Activated gamma-delta T cell treated with Interleukin-2 at 50 U/mL for 16 hours (primary cell): ENCODE measurements at places on chromosomes 2 and 18.

DNA sequence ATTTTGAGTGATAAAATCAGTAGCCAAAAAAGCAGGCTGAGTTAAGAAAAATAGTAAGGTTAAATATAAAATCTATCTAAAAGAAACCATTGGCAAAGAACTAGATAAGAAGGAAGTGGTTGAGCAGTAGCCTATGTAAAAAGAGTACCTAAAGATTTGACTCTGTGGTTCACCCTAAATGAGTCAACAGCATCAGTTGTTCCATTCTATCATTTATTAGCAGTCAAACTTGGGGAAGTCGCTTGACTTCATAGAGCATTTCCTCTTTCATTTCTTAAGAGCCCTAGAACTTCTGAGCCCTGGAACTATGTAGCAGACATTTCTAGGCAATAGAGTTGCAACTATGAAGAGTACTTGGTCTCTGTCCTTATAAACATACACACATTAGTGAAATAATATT, 381.7 kb downstream of the NUP35 start:
- DNase-seq, result no peak

DNA sequence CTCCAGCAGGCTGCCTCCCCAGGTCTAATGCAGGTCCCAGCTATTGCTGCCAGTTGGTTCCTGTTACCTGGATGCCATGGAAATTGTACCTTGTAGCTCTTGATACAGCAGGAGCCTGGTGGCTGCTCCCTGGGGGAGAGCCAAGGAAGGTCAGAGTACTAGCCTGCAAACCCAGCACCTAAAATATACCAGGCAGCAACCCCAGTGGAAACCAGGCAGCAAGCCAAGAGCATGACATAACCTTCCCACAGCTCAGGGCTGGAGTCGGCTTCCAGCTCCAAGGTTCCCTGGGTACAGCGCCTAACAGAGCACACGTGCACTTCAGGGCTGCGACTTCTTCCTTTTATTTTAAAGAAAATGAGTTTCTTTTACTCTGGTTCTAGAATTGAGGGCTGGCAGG, 30.3 kb downstream of the TNP1 start:
- no peak for DNase-seq

GRCh38 chr2:205835923-205836322, 153.6 kb downstream of the NRP2 start:
- no peak for DNase-seq

GRCh38 chr2:37307500-37307899, 17.1 kb downstream of the PRKD3 start:
- no peak for DNase-seq

GRCh38 chr2:64657411-64657810, 3.7 kb upstream of the SERTAD2 start:
- no peak for DNase-seq

DNA sequence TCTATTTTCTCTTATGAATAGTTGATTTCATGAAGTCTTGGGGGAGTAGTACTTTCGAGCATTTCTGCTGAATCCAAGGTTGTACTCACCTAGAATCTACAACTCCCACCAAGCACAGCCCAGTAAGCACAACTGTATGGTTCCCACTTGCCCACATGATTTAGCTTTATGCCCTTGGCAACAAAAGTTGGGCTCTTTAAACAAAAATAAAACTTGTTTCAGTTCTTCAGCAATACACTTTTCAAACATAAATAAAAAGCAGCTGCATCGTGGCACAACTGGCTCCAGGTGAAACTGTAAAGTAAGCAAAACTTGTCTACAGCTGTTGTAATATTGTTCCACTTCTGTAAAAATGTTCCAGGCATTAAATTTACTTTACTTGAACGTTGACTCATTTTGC, 99.8 kb upstream of the FSIP2 start:
- DNase-seq, result no peak

- DNase-seq, result no peak
Observed at GRCh38 chr2:159793326-159793725, 4.7 kb downstream of the CD302 start.

DNA sequence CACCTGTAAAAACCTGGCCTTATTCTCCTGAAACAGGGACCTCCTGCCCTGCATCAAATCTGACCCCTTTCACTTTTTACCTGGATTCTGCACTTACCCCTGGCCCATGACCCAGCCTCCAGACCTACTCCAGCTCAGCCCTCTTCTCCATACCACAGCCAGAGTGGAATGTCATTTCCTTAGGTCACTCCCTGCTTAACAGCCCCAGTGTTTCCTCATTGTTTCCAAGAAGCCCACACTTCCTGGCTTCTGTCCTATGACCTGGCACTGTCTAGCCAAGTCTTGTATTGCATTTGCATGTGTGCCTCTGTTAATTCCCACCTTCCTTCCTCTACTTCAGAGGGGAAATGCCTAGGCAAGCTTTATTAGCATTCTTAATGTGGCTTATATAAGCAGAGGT, 51.4 kb upstream of the TRIB2 start:
- no peak for DNase-seq

DNA sequence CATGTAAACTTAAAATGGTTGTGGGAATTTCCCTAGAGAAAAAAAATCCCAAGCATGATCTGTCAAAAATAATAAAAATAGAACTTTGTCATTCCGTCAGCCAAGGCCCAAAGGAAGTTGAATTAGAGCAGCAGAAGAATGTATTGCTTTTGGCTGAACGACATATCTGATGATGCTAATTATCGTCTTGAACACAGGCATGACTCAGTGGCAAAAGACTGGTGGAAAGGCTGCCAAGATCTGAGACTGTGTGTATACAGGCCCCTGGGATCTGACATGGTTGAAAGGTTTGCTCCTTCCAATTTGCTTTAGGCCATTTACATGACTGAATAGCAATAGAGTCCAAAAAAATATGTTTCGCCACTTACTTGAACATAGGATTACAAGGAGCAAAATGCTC, 1057.1 kb upstream of the CRIM1 start:
- DNase-seq, result no peak

DNA sequence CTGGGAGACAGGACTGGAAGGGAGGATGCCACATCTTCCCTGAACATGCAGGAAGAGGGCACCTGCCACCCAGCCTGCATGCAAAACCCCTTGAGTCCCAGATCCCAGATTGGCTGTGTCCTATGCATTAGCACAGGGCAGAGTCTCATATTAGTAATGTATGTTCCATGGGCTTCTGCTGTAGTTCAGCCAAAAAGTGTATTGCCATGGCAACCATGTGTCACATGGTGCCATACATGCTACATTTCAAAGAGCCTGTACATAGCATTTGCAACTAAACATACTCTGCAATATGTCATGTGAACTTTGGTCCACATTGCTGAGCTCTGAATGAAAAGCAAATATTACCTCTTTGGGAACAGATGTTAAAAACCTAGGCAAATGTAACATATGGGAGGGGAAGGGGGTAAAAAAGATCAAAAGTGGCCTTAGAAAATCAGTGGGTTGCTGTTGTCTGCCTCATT, 78.4 kb downstream of the DPP4 start:
- DNase-seq, result no peak

DNA sequence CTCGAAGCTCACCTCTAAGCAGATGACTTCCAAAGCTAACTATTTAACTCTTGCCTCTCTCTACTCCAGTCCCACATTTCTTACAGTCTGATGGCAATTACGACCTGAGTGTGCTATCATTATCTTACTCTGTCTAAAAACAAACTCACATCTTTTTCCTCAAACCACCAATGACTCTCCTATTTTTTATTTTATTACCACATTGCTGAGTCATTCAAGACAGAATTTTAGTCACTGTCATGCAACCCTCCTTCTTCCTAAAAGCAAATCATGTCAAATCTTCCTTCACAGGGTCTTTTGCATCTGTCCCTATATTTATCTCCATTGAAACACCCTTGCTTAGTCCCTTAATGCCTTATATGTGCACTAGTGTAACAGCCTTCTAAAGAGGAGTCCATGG, 34.6 kb upstream of the C2orf15 start:
- no peak for DNase-seq

DNA sequence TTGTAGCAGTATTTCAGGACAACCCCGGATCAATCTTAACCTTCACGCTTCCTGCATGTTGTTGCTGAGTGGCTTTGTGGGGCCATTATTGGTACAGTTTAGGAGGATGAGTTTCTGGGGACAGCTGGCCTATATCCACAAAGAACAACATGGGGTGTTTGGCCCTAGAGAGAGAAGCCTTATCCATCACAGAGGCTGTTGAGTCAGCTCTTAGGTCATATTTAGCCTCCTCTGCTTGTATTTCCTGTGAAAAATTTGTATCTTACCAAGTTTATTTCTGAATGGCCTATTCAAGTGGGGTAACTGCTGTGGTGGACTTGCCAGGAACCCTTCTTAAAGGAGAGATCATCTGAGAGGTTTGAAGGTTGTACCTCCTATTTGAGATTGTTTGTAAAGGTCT, 77.6 kb downstream of the MAP4K4 start:
- DNase-seq, result no peak
